ENCODE measurements at places on chromosomes 4 and X.

- H3K27ac ChIP-seq = no peak overlapping the region
- no peaks in the 10 kb centered on the region for H3K36me3 ChIP-seq
- no peak overlapping the region for H3K4me3 ChIP-seq
- no peaks in the 10 kb centered on the region for H3K27me3 ChIP-seq
- H3K4me1 ChIP-seq = no peaks in the 10 kb centered on the region
These were observed 22.1 kb downstream of the DGKK start for GRCh38 chrX:50448565-50448964.

GRCh38 chr4:78551420-78552351 is at the start of gene ANXA3:
TSS of gene ANXA3 (plus strand) at chr4:78551770. CDS start at chr4:78554474, 2,704 bp downstream.
- no peak within 1 kb of the TSS for H3K27ac ChIP-seq
- H3K4me3 ChIP-seq = no peak within 1 kb of the TSS
- no peaks in the 10 kb centered on the region for H3K27me3 ChIP-seq
- H3K36me3 ChIP-seq = no peaks in the 10 kb centered on the region
- DNase-seq = no peak

DNA sequence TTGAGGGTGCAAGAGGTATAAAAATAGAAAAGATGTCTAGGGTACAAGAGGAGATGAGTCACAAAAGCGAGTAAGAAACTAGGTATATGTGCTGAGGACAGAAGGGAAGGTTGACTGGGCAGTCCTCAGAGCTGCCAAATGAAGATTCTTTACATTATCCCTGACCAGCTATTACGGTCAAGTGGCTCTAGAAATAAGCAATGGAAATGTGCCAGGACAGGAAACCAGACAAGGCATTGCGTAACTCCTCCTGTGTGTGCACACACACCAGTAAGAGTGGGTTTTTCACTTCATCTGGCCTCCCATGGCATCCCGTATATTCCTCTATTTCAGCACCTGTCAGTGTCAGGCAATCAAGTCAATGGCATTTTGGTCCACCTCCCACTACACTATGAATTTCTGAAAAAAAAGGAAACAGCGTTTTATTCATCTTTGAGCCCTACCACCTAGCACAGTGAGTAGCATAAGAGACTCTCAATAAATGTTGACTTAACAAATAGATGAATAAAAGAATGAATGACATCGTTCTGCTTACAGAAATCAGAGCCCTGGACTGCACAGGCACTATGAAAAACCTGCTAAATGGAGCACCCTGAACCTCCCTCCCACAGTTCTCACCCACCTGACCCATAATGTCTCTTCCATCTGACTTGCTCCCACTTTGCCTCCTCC is 62.6 kb upstream of the KLF3 start:
- H3K27me3 ChIP-seq = no peaks in the 10 kb centered on the region
- H3K27ac ChIP-seq = no peak overlapping the region
- no peaks in the 10 kb centered on the region for H3K36me3 ChIP-seq
- DNase-seq = no peak
- peaks cover 5% of the 10 kb centered on the region for H3K4me1 ChIP-seq

DNA sequence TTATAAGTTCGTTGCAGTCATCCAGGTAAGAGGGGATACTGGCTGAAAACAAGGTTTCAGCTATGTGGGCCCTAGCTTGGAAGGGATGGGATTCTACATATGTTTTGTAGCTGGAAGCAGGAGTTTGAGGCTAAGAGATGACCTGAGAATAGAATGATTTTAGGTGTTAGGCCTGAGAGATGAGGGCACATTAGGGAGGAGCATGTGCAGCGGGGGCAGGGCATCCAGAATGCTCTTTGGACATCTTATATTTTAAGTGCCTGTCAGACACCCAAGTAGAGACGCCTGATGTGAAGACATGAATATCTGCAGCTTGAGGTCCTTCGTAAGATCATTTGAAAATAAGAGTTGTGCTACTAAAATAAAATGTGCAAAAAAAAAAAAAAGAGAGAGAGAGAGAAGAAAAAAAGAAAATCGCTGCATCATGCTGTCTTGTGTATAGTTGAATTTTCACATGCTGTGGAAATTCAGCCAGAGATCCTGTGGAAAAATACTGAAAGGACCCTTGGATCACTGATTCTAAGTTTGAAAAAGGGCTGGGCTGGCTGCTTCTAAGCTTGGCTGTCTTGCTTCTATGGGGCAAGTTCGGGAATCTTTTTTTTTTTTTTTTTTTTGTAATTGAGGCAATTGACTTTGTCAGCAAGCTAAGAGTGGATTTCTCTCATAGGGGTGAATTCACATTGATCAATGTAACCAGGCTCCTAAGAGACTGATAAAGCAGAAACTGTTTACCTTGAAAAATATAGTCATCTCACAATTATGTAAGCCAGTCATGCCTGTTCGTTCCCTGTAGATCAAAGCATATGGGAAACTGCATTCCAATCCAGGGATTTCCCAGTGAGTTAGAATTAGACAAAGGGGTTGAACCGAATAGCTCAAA is 341.0 kb upstream of the GATB start:
- no peaks in the 10 kb centered on the region for H3K27me3 ChIP-seq
- peak overlapping the region; percentile 89 for H3K27ac ChIP-seq
- peak overlapping the region; percentile 58 for H3K4me3 ChIP-seq
- no peaks in the 10 kb centered on the region for H3K36me3 ChIP-seq
- DNase-seq = no peak

DNA sequence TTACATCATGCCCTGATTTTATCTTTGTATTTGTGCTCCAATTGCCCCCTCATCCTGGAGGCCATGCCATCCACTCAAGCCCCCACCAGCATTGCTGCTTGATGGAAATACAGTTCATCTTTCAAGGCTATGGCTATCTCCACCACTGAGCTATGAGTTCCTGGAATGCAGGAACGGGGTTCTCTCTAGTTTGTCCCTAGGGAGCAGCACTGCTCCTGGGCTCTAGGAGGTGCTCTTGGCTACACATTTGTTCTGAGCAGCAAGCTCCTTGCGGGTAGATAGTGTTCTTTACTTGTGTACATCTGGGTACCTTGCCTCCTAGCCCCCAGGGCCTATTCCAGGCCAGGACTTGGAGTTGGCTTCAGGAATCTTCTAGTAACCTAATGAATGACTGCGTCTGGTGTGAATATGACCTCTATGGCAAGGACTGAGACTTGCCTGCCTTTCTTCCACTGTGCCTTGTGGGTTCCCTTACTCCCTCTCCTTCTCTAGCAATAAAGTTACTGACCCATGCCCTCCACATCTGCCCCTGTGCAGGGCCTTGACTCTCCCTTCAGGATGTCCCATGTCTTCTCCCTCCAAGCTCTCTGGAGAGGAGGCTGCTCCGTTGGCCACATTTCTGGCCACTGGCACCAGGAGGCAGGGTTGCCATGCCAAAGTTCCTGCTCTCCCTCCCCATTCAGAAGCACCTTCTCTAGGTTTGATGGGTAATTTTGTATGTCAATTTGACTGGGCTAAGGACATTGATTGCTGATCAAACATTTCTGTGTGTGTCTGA is 7.6 kb downstream of the CITED1 start:
- H3K4me1 ChIP-seq = no peaks in the 10 kb centered on the region
- DNase-seq = no peak
- no peak overlapping the region for H3K4me3 ChIP-seq
- H3K36me3 ChIP-seq = no peaks in the 10 kb centered on the region
- H3K27me3 ChIP-seq = no peaks in the 10 kb centered on the region

GRCh38 chrX:48496660-48497059 is 12.1 kb upstream of the PORCN start:
- no peak overlapping the region for H3K4me3 ChIP-seq
- no peaks in the 10 kb centered on the region for H3K36me3 ChIP-seq
- DNase-seq = no peak
- H3K27ac ChIP-seq = no peak overlapping the region
- H3K27me3 ChIP-seq = no peaks in the 10 kb centered on the region

DNA sequence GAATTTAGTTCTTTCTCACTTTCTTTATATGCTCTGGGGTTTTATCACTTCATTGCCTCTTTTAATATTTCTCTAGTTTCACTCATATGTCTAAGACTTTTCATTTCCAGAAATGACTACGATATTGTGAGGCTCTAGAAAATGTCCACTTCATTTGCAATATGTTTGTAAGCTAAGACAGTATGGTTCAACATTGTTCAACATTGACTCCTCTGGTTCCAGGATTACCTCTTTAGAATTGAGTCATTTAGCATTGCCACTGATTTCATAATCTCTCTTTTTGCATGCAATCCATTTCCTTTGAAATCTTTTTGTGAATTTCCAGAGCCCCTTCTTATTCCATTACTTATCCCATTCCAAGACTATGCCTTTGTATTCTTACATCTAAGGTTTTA is 32.3 kb downstream of the BBS12 start:
- H3K27me3 ChIP-seq = no peaks in the 10 kb centered on the region
- no peaks in the 10 kb centered on the region for H3K36me3 ChIP-seq
- no peak for DNase-seq
- H3K4me1 ChIP-seq = peaks cover 11% of the 10 kb centered on the region
- H3K27ac ChIP-seq = no peak overlapping the region

Measured in naive thymus-derived CD4-positive, alpha-beta T cell (primary cell).